CD4-positive, alpha-beta T cell treated with Interleukin-6 at 100 ng/mL for 8 hours (primary cell): ENCODE measurements at places on chromosomes 3 and 15.

DNA sequence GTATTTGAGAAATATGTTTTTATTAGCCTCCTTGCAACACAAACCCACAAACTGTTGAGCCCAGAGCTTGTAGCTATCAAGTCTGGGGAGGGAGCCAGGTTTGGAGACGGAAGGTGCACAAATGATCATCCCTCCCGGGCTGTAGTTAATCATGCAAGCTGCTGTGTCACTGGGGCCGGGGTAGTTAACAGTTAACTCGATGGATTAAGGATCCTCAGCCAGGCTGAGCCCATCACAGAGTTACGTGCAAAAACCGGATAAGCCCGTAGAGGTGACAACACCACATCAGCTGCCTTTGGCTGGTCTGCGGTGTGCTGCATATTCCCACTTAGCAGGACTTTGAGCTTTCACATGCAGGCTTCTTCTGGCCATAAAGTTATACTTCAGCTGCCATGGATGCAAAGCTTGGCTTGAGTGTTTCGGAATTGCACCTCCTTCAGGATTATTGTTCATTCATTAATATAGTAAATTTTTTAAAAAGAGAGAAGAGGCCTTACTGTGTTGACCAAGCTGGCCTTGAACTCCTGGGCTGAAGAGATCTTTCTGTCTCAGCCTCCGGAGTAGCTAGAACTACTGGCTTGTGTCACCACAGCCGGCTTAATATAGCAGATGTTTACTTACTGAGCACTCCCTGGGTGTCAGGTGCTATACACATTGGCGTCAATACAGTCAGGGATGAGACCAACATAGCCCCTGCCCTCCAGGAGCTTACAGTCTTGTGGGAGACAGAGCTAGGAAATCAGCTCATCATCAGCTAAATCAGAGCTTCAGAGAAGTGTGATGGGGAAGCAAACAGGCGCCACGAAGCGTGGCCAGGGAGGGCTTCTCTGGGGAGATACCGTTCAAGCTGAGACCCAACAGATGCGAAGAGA lies 226.8 kb upstream of the BHLHE40 start:
- DNase-seq, result no peak

DNA sequence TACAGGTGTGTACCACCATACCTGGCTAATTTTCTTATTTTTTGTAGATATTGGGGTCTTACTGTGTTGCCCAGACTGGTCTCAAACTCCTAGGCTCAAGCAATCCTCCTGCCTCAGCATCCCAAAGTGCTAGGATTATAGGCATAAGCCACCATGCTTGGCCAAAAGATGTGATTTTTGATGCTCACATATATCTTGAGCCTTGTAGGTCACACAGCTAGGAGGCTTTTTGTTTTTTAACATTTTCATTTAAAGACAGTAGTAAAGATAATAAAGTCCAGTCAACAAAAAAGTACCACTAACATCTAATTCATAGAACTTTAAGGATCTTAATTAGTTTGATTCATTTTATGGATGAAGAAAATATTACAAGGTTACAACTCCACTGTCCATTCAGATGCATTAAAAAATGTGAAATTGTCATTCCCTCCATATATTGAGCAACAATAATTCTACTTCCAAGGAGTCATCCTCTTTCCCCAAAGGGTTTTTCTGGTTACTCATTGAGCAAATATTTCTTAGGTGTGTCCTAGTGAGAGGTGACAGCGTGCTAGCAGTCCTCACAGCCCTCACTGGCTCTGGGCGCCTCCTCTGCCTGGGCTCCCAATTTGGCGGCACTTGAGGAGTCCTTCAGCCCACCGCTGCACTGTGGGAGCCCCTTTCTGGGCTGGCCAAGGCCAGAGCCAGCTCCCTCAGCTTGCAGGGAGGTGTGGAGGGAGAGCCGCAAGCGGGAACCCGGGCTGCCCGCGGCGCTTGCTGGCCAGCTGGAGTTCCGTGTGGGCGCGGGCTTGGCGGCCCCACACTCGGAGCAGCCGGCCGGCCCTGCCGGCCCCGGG lies 8.3 kb upstream of the TASOR start:
- DNase-seq, result no peak

GRCh38 chr3:129348734-129349133 lies 70.1 kb downstream of the HMCES start:
- DNase-seq, result no peak

GRCh38 chr3:191373327-191373726 lies 43.0 kb upstream of the UTS2B start:
- no peak for DNase-seq

- DNase-seq, result no peak
Measured at GRCh38 chr3:158916111-158916510, 114.3 kb downstream of the MFSD1 start.

- no peak for DNase-seq
Measured at GRCh38 chr3:171333784-171334464, 126.3 kb downstream of the TNIK start.

- DNase-seq, result no peak
Measured at GRCh38 chr3:50734985-50735384, 60.3 kb downstream of the DOCK3 start.

DNA sequence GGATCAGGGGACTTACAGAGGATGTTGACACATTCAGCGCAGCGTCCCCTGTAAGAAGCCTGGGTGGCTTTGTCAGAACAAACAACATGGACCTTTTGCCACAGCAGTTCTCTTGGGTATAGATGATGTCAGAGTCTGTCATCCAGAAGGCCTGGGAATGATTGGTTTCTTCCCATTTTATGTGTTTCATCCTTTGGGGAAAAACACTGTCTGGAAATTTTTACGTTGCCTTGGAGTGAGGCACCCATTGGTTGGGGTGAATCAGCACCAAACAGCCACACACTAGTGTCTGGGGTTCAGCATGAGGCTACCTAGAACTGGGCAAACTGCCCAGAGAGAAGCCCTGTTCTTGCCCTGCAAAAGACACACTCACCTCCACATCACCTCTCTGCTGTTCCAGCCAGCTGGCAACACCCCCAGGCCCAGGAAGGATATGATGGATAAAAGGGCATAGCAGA lies 123.0 kb downstream of the FAM43A start:
- no peak for DNase-seq

DNA sequence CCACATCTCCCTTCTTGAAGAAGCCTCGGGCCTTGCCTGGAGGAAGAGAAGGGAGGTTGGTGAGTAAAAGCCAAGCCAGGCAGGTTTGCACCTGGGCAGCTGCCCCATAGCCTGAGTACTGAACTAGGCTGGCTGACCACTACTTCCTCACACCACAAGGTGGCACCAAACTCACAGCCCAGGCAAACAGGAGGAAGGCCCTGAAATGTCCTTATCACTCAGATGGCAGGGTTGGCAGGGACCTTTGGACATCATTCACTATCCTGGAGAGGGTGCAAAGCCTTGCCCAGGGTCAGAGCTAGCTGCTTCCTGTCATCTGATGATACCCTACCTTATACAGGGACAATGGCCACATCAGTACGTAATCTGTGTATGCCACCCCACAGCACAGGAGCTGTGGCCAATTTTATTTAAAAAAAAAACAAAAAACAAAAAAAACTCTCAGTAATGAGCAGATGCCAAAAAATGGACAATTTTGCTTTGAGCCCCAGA lies 2.2 kb upstream of the GRAMD2A start:
- DNase-seq, result peak; percentile 75

- DNase-seq, result no peak
Measured at GRCh38 chr15:82942691-82943090, 9.8 kb downstream of the HOMER2 start.

GRCh38 chr15:98599909-98600691 lies 48.2 kb upstream of the IGF1R start:
- DNase-seq, result peak; percentile 35
